ENCODE measurements at places on chromosomes 12 and 14. TPM values are rescaled to one million over a fixed set of nuclear protein-coding genes. Genes with fewer than 3 reads are reported as not detected.

PAPLN gene
- total RNA-seq, result 6.0 TPM

HOXC9 gene
- total RNA-seq, result not detected

AGAP2 gene
- total RNA-seq, result under 0.01 TPM

FOXN4 gene
- not detected for total RNA-seq

ESR2 gene
- under 0.01 TPM for total RNA-seq

DNA sequence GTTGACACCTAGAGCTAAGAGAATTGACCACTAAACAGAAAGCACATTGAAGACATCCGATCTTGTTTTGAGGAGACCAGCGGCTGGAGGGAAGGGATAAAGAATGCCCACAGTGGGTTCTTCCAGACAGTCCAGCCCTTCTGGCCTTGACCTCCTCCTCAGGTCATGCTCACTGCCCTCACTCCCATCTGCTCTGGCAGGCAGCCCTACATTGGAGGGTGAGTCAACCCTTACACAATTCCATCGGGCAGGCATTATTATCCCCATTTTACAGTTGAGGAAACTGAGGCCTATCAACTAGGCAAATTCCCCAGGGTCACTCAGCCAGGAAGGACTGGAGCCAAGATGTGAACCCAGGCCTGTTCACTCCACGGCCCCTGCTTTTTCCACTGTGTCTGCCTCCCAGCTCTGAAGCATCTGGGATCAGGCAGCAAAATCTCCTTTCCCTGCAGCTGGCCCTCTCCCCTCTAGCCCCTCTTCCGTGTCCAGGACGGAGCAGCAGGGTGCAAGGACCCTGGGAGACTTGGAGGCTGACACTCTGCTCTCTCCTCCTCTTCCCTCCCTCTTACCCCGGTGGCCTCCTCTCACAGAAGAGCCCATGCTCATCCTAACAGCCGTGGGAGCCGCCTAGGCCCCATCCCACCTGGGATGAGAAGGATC, 5.3 kb downstream of the SCNN1A start:
- DNase-seq, result no peak

GRCh38 chr12:79933043-79933442, 1.9 kb downstream of the PPP1R12A start:
- DNase-seq, result no peak

DNA sequence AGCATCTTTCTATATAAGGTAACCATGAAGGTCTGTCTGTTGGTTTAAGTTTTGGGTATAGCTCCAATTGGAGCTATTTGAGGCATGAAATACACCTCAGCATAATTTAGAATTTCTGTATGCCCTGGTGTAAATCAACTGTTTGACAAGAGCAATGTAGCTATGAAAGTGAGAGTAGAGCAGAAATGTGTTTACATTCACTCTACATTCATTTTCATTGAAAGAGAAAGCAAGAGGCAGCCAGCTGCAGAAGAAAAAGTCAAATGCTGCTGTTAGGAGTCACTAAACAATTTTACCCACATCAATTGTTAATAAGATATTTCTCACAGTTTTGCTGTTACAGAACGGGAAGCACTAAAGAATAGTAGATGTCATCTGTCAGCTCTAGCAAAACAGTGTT, 252.5 kb downstream of the SLC6A15 start:
- no peak for DNase-seq

DNA sequence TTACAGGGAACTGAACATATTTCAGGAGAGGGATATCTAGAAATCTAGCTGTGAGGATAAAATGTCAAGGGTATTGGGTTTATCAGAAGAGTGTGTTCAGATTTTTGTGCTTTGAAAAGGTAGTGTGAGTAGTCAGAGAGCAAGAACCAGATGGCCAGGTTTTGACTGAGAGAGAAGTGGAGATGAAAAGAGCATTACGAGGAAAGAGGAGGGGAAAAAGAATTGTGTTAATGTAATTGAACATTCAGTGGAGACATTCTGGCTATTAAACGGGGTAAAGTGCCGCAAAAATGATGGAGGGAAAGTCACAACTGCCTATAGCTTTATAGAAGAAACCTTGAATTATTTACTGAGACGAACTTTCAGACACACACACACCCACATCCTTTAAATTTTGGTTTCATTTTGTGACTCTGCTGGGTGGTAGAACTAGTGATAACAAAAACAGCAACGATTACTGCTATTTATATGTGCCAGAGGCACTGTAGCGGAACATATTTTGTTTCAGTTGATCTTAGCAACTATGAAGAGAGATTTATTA, 213.6 kb downstream of the ERC1 start:
- peak; percentile 14 for DNase-seq

DNA sequence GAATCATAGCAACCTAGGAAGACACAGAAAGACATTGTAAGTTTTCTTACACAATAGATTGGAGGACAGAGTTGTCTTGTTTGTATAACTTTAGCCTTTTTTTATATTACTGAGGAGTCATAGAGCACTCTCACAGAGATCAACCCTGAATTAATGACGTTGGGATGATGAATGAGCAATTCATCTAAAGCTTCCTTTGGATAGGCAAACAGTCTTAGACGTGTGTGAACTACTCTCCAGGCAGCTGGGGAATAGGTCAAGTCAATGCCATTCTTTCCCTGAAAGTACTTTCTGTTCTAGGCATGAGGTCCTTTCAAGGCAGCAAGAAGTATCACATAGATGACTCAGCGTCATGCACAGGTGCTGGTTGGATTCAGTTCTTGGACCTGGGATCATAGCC, 369.1 kb upstream of the NOVA1 start:
- peak; percentile 51 for DNase-seq

GRCh38 chr14:73896521-73896920, 9.9 kb downstream of the ZNF410 start:
- peak; percentile 26 for DNase-seq

DNA sequence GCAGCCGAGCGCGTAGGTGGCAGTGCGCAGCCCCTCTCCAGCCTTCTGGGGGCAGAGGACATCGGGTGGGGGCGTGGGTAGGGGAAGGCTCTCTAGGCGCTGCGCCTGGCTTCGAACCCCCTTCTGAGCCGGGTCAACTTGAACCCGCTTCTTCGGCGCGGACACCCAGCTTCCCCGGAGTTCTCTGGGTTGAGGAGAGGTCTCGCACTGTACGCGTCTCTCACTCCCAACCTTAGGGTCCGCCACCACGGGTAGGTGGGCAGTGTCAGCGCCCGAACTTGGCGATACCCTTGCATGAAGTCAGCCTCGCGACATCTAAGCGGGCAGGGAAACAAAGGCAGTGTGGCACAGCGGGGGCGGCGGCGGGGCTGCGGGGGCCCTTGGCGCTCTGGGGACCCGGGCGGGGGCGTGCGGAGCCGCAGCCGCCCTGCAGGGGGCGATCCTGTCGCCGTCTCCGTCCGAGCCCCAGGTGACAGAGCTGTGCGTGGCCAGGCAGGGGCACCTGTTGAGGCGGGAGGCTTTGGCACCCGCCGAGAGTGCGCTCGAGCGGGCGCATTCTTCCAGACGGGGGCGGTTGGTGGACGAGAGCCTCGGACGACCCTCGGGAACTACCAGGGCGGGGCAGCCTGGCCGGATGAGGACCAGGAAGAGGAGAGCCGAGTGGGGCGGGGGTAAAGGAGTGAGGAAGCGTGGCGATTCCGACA, 1.1 kb downstream of the GALNT16 start:
- DNase-seq, result no peak

- peak; percentile 51 for DNase-seq
Observed at GRCh38 chr14:55333711-55334485, 62.7 kb downstream of the FBXO34 start.

DNA sequence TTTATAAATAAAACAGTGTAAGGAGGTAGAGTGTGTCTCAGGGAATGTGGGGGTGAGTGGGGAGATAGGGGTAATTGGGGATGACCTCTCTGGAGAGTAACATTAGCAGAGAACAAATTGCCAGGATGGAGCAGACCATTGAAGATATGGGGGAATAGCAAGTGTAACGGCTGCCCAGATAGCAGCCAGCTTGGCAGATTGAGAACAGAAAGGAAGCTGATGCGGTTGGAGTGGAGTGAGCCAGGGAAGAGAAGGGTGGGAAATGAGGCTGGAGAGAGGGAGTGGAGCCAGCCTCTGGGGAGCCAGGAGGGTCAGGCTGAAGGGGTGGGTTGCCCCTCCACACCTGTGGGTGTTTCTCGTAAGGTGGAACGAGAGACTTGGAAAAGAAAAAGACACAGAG, 5.6 kb upstream of the ADCK1 start:
- DNase-seq, result no peak

DNA sequence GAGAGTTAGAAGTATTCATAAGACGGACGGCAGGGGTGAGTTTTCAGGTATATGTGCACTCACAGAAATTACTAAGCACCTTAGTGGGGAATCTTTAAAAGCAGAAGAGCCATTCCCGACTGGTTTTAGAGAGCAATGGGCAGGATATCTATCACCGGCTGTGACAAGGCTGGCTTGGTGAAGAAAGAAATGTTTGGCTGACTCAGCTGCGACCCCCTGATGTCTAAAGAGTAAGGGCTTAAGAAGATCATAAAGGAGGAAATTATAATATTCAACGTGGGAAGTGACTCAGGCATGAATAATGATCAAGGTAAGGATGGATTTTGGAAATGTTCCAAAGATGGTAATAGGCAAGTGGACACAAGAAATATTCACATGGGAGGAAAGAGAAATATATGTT, 407.6 kb downstream of the TMEM132D start:
- DNase-seq, result peak; percentile 21

DNA sequence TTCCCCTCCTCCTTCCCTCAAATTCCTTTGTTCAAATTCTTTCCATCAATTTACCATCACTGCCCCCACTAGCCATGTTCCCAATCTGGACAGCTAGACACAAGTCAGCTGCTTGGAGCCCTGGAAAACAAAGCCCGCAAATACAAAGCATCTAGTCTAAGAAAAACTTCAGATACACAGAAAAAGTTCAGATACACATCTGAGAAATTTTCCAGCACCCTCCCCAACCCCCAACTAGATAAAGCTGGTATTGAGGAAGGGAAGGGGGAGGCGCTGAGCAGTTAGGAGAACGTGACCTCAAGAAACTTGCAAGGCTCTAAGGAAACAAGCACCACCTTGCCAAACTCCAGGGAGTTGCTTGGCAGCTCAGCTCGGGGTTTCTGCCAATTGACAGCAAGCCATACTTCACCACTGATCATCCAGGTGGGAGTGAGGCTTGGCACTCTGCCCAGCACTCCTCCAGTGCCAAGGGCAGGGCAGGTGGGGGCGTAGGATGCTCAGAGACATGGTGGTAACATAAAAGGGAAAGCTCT, 5.1 kb upstream of the CNIH1 start:
- DNase-seq, result peak; percentile 75

DNA sequence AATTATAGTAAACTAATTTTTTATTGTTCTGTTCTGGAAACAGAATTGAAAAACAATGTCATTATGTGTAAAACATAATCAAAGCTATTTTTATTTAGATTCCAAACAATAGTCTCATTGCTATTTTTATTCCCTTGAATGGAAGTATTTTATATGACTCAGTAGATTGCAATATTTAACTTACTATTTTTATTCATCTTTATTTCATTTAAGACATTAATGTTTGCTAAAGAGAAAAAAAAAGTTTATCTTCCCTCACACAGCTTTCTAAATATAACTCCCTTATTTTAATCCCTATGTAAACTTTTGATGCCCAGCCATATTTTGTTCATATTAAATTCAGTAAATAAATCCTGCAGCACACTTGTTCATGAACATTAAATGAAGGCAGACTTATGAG, 622.4 kb downstream of the SLC6A15 start:
- DNase-seq, result no peak

DNA sequence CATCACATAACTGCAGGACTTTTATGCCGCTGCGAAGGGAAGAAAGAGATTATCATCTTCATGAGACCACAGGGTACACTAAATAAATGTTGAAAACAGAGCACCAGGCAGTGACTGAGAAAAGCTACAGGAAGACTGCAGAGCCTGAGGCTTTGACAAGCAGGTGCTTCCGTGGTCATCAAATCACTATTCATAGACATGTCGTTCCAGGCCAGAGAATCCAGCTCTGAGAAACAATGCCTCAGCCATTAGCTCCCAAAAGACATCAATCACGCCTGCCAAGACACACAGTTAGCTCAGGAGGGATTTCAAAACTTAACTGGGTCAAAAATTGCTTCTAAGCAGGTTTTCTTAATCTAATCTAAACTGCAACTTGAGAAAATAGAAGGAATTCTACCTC, 47.2 kb upstream of the GARIN6 start:
- no peak for DNase-seq

GRCh38 chr12:66060163-66060907, 70.2 kb downstream of the LLPH start:
- DNase-seq, result no peak

GRCh38 chr14:86847140-86847539, 1145.8 kb downstream of the GALC start:
- DNase-seq, result no peak

- DNase-seq, result no peak
Observed at GRCh38 chr12:42904683-42905418, 315.3 kb upstream of the PRICKLE1 start.

GRCh38 chr12:5172886-5173285, 129.2 kb downstream of the KCNA5 start:
- DNase-seq, result no peak

Measured in bronchial epithelial cell (primary cell).